ENCODE measurements at places on chromosomes 2 and 18.
A peak's percentile ranks its signal among the peaks of the same experiment; 100 is the strongest.

DNA sequence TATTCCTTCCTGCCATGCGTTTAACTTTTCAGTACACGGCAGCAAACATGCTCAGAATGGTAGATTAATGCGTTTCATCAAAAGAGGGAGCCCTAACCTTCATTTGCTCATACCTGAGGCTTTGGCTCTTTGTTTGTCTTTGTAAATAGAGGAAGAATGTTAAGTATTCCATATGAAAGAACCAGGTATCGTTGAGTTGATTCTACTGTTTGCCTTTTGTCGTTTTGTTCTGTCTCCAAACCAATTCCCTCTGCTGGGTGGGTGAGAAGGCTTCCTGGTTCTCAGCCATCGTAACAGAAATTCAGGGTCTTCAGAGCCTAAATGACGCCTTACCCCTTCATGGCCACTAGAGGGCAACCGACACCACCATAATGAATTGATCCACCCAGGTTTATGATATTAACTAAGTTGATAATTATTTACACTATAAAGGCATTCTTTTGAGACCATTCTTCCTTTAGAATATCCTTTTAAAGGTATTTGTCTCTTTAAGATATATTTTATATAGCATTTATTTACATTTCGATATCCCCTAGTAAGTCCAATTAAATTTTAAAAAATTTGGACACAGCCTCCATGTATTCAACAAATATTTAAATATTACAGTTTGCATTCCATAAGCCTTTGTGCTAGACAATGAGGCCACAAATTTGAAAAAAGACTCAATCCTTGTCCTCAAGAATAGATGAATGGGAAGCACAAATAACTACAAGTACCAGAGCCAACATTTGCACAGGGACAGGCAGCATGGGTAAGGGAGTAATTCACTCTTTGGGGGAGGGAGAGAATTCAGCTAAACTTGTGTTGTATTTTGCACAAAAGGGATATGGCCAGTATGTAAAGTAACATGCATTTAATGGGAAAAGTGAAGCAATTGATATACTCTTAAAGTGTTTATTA, 48.1 kb downstream of the TIMM21 start:
- peak; percentile 65 for DNase-seq

DNA sequence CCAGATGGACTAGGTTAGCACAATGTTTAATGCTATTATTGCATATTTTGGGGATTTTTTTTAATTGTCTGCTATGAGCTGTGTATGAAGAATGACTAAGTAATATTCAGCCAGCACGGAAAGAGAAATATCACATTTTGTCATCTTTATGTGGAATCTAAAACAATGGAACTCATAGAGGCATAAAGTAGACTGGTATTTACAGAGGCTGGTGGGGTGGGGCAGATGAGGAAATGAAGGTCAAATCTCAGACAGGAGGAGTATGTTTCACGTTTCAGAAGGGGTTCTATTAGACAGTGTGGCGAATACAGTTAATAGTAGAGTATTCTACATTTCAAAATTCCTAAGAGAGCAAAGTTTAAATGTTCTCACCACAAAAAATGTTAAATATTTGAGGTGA, 4.7 kb downstream of the CDH19 start:
- DNase-seq: no peak

DNA sequence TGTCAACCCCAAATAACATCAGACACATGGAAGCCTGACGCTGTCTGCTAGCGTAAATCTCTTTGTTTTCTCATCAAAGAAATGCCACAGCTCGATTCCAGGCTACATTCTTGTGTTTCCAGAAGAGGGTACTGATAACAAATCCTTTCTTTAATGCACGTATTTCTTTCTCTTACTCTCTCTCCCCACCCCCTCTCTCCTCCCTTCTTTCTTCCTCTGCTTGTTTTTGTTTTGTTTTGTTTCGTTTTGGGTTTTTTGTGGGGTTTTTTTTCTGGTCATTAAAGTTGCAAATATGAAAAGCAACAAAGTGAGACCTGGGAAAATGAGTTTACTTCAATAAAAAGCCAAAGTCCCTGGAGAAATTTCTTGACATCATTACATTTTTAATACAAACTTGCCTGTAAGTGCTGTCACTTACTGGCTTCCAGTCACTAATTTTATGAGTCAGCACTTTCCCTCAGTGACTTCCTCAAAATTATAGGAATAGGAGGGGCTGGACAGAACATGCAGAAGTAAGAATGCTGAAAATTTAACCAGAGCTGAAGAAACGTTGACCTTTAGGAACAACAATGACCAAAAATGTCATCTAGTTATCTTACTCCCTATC, 106.7 kb upstream of the NABP1 start:
- DNase-seq: no peak

- no peak for DNase-seq
Observed at GRCh38 chr2:70494293-70494886, 59.2 kb downstream of the TGFA start.

- DNase-seq: no peak
Observed at GRCh38 chr18:31250902-31251301, 67.1 kb upstream of the DSG1 start.

DNA sequence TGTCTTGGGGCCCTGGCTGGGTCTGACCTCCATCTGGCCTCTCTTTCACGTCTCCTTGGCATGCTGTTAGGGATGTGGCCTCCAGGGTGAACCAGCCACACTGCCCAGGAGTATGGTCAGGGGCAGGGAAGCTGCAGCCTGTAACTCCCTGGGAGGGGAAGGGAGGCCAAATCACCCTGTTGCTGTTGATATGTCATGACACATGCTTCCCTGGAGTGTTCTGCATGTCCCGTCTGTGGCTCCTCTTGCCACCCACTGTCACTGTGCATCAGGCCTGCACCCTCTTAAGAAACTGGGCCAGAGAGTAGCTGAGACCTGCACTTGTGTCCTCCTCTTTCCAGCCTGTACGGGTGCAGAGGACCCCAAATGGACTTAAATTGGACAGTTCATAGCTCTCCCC, 221.3 kb downstream of the FHOD3 start:
- DNase-seq: no peak

DNA sequence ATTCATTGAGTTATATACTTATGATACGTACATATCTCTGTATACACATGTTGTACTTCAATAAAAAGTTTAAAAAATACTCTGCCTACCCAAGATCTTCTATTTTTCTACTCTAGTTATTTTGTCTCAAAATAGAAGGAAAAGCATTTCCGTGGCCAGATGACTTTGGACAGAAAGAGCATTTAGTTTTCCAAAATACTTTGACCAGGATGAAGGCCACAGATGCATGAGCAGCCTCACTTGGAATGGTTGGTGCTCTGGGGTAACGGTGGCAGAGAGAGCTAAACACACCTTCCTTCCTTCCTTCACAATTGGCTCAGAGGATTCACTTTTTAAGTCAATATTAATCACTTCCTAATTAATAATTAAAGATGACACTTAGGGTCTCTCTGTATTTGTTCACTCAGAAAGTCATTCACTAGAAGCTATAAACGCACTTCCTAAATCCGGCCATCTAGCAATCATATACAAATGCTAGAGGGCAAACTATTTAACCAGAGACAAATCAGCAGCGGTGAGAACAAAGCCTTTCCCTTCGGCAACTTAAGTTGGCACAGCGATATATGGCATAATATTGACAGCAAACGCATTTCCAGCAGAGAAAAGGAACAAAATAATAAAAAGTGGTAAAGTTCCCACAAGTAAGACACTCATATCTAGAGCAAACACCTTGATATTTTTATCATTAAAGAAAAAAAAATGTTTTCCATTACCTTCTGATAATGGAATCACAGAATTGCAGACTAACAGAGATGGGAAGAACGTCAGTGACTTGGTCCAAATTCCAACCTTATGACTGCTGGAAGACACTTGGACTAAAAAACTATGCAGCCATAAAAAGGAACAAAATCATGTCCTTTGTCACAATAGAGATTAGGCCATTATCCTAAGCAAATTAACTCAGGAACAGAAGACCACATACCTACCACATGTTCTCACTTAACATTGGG, 55.9 kb upstream of the NARS1 start:
- DNase-seq: no peak

- no peak for DNase-seq
Observed at GRCh38 chr2:217456016-217456415, 546.8 kb downstream of the TNS1 start.

- DNase-seq: no peak
Observed at GRCh38 chr2:157786663-157787363, 89.3 kb downstream of the ACVR1 start.

Measured in left renal cortex interstitium (tissue), 4 donors.